ENCODE measurements at places on chromosomes 3 and 15.

DNA sequence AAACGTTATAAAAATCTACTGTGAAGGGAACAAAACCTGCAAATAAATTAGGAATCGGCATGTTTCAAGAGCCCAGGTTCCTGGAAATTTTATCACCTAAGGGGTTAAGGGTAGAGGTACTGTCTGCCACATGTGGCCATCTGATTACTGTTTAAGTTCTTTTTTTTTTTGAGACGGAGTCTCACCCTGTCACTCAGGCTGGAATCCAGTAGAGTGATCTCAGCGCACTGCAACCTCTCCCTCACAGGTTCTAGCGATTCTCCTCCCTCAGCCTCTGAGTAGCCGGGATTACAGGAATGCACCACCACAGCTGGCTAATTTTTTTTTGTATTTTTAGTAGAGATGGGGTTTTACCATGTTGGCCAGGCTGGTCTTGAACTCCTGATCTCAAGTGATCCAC, 35.8 kb downstream of the UQCC5 start:
- no peak for DNase-seq

GRCh38 chr15:39595338-39596221, 14.7 kb downstream of the THBS1 start:
- DNase-seq = no peak

GRCh38 chr3:157265931-157266330, 106.0 kb upstream of the CCNL1 start:
- DNase-seq = no peak

DNA sequence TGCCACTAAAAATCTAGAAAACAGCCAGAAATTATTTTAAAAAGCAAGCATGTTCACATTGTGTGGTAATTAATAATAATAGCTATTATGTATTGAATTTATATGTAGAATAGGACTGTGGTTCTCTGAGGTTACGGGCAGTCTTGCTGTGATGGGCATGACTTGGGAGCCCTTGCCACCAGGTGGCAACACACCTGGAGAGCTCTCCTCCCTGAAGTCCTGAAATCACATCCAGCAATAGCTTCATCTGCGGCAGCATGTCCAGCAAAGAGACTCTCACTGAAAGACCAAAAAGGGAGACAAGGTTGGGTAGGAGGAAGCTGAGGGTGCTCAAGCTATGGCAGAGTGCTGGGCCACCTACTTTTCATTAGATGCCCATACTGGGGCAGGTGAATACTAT, 206.8 kb upstream of the IL12A start:
- DNase-seq = no peak

DNA sequence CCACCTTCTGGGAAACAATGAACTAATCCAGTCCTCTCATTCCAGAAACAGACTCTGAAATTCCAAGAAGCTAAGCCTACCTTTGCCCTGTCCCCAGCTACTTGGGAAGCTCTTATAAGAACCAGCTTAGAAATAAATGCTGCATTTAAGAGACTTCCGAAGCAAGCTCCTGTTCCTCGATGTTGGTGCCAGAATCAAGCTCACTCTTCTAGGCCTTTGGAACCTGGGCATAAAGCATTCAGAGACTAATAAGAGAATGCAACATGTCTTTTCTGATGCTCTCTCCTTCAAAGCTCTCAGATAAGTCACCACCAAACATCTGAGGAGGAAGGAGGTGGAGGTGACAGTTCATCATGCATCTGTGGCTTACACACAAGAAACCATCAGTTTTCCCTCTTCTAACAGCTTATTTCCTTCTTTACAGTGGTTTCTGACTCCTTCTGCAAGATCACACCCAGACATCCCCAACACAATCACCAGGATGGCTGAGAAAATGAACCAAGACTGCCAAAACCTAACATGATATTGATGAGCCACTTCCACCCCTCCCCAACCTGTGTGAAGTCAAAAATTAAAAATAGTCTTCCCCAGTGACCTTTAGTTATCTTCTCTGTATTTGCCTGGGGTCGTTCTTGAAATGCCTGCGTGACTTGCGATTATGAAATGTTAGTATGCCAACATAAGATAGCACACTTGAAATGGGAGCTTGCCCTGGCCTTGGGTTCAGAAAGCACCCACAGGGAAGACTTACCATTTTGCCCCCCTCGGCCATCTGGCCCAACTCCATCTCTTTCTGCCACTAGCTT, 11.5 kb downstream of the ARHGEF3 start:
- no peak for DNase-seq

GRCh38 chr3:88267441-88267840, 117.7 kb downstream of the C3orf38 start:
- no peak for DNase-seq

DNA sequence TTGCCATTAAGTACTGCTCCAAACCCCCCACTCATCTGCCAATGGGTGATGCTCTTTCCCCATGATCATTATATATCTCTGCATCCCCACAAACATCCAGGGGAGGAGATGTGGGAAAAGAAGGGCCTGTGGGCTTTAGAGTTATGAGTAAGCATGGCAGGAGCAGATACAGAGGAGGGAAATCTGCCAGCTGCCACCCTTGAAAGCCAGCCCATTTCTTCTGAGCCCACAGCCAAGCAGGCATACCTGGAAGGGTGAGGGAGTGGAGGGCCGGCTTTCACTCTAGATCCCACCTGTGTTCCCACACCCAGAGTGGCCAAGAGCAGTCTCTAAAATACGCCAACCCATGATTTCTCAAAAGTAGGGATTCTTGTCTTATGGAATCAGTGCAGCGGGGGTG, 1.7 kb upstream of the SLC25A38 start:
- DNase-seq = no peak

- DNase-seq = no peak
Observed at GRCh38 chr3:14505803-14506500, 34.2 kb downstream of the GRIP2 start.

DNA sequence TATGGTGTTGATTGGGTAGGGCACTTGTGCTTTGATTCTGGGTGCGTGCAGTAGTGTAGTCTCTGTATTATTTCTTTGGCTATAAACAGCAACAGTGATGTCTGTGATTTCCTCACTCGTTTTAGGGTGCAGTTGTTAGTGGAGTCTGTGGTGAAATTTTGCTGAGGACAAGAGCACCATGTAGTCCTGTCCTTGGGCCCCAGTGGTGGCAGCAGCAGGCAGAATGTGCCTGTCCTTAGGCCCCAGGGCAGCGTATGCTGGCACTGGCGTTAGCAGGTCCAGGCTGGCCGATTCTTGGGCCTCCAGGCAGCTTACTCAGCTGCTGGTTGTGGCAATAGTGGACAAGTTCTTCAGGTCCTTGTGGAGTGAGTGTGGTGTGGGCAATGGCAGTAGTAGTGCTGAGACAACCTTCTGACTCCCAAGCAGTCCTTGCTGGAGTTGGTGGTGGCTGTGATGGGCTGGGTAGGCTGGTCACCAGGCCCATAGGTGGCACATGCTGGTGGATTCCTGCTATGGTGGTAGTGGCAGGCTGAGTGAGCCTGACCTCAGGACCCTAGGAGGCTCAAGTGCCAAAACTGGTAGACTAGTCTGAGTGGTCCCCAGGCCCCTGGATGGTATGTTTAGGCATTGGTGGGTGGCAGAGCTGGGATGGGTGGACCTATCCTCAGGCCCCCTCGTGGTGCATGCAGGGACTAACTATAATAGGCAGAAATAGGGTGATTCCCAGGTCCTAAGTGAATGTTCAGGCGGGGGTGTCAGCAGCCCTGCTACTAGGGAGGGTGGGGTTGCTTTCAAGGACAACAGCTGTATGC, 56.3 kb downstream of the TNFAIP8L3 start:
- no peak for DNase-seq

DNA sequence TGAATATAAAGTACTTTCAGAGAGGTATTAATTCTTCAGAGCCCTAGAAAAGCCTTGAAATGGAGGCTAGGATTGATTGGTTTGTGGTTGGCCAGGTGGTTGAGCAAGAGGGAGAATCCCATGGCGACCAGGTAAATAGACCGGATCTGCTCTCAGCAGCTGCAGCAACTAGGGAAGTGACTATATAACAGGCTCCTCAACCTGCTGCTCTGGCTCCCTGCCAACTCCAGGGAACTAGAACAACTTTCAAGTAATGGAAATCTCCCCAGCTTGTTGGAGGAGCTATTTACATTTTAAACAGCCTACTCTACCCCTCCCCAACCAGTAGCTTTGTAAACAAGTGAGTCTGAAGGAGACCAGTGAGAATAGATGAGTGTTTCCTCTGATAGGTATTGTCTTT, 121.8 kb upstream of the CADM2 start:
- no peak for DNase-seq

DNA sequence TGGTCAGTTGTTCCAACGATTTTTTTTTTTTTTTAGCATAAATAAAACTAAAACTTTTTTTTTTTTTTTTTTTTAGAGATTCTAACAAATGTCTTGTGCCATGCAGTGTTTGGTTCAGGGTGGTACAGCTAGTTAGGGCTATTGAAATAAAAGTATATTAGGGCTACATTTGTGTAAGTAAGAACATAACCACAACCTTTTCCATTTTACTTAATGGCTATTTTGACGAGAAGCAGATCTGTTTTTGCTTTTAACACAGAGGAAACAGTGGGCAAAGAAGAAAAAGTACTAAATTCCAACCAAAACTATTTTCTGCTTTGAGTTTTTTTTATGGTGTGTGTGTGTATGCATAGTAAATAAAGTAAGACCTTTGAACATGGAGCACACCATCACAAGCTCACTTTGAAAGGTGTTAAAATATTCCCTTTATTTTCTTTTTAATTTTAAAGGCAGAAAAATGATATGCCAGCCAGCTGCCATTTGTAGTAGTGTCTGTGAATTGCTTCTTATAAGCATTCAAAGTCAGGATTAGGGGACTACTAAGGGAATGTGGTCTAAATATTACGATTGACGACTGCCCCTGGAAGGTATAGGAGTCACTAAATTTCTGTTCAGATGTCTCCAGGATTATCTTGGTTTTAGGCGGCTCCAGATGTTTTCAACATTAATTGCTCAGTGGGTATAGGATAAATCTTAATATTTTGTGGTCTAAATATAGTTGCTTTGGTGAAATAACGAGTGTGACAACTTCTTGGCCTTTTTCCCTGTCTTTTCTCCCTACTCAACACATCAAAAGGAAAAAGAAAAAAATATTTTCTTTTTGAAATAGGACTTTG, 3.1 kb downstream of the RARB start:
- DNase-seq = no peak

DNA sequence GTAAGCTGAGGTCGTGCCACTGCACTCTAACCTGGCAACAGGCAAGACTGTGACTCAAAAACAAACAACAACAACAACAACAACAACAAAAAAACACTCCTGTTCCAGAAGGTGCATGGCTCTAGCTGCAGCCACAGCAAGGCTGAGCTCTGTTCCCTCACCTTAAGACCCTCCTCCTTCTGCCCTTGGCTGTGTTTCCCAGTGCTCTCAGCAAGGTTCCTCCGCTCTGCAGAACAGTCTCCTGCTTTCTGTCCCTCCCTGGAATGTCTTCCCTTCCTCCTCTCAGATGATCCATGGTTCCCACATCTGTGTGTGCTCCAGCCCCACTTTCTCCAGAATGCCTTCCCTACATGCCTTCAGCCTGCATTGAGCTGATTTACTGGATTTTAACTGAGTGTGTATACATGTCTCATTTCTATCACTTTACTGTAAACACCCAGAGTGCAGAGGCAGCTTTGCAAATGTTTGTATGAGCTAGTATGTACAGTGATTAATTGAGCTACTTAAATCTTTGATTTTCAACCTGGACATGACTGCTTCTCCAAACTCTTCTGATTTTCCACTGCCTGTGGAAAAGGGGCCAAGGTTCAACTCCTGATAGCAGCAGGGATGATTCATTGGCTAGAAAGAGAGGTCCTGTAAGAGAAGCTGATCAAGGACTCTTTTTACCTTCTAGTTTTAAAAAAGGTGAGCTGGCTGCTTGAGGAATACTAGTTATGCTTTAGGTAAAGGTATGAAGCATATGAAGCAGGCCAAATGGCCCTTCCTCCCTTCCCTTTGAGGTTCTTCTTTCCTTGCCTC, 14.7 kb downstream of the ANKUB1 start:
- no peak for DNase-seq

- no peak for DNase-seq
Observed at GRCh38 chr3:27423463-27423862, 54.3 kb upstream of the NEK10 start.

- no peak for DNase-seq
Observed at GRCh38 chr3:13401149-13401548, 19.0 kb downstream of the NUP210 start.

- DNase-seq = no peak
Observed at GRCh38 chr3:50502584-50503423, 630 bp downstream of the CACNA2D2 start.

- DNase-seq = no peak
Observed at GRCh38 chr3:177887475-177887874, 648.8 kb upstream of the KCNMB2 start.

DNA sequence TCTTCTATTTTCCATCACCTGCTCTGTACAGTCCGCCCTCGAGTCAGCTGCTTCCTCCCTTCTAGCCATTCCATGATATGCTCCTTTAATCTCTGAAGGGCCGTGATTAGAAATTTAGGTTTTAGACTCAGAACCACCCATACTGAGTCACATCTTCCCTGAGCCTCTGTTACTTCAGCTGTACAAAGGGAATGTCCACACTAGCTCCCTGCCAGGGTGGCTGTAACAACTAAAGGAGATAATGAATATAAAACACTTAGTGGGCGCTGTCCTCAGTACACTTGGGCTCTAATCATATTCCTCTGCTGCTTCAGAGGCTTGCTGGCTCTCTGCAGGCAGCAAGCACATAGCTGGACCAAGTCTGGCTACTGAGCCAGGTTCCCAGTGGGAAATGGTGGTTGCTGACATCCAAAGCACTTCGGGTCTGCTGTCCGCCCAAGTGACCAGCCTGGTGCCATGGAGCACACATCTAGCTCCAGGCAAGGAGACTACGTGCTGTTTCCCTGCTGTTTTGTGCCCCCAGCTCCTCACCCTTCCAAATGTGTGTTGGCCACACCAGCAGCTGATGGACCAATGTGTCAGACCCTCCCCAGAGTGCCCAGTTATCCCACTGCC, 901 bp upstream of the CHST14 start:
- no peak for DNase-seq

- no peak for DNase-seq
Observed at GRCh38 chr3:62638316-62638715, 236.9 kb downstream of the CADPS start.

DNA sequence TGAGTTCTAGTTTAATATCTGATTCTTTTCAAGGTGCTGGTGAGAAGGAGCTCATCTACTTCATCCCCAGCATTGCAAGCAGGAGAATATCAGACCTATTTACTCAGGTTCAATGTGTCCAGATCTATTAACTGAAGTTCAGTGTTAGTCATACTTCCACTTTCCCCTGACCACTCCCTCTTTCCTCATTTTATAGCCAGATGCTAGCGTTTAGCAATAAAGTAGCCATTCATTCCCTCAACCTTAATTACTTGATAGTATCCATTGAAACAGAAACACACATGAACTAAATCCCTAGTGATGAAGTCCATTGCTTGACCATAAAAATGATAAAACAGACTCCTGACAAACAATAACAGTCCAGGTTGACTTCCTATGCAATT, 60.0 kb downstream of the RPL22L1 start:
- no peak for DNase-seq

GRCh38 chr3:10933470-10933804, 59.1 kb upstream of the SLC6A1 start:
- DNase-seq = no peak

DNA sequence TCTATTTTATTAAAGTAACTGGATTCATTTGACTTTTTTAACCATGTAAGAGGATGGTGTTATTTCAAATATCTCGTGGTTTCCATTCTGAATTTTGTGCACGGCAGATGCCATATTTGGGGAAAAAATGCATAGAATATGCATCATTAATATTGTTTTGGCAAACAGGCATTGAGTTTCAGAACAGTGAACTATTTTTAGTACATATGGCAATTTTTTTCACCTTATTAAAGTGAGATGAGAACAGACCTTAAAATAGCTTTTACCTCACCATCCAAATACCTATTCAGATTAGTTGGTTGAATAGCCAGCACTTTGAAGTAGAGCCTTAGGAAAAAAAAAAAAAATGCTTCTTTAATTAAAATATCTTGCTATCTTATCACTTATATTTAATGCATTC, 117.3 kb upstream of the FLNB start:
- no peak for DNase-seq

Measured in inflammatory macrophage treated with lipopolysaccharide for 1 hour (primary cell).